Stimulated activated CD4-positive, alpha-beta T cell treated with anti-CD3 and anti-CD28 coated beads, Interleukin-1b, Interleukin-23, amount 100 ng/mL, for 4 hours (primary cell): ENCODE measurements at places on chromosomes 4 and X.

DNA sequence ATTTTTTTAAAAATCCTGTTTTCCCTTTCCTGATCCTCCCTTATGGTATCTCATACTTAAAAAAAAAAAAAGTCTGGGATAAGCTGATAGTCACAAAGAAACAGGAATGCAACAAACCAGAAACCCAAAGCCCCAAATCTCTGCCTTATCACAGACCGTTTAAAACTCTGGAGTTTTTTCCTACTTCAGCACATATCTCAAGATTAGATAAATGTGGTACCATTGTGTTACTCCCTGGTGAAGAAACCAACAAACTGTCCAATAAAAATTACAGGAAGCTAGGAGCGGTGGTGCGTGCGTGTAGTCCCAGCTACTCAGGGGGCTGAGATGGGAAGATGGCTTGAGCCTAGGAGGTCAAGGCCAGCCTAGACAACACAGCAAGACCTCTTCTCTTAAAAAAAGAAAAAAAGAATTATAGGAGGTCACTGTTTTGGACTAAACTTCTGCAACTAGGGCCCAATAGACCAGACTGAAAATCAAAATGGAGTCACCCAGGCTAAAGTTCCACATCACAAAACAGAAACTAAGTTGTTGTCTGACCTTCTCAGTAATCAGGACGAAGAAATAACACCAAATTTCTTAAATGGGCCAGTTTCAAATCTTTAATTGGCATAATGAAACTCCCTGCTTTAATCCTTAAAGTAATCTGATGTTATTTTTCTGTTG is 51.9 kb downstream of the RBM47 start:
- no peak for DNase-seq

GRCh38 chr4:8419222-8420041 is 21.1 kb downstream of the ACOX3 start:
- no peak for DNase-seq

GRCh38 chr4:113708250-113708649 is 53.3 kb downstream of the CAMK2D start:
- no peak for DNase-seq

GRCh38 chr4:139279760-139280620 is at the start of gene MGARP:
MGARP (minus strand) TSS chr4:139280225; CDS start chr4:139280158, 67 bp downstream.
- DNase-seq: no peak

- DNase-seq: no peak
These were observed 200.2 kb upstream of the FAM241A start for GRCh38 chr4:111945014-111945413.

- DNase-seq: no peak
These were observed 319 bp upstream of the MAGEH1 start for GRCh38 chrX:55451626-55451989.

GRCh38 chr4:164058776-164059445 is 564.4 kb downstream of the TMA16 start:
- no peak for DNase-seq

DNA sequence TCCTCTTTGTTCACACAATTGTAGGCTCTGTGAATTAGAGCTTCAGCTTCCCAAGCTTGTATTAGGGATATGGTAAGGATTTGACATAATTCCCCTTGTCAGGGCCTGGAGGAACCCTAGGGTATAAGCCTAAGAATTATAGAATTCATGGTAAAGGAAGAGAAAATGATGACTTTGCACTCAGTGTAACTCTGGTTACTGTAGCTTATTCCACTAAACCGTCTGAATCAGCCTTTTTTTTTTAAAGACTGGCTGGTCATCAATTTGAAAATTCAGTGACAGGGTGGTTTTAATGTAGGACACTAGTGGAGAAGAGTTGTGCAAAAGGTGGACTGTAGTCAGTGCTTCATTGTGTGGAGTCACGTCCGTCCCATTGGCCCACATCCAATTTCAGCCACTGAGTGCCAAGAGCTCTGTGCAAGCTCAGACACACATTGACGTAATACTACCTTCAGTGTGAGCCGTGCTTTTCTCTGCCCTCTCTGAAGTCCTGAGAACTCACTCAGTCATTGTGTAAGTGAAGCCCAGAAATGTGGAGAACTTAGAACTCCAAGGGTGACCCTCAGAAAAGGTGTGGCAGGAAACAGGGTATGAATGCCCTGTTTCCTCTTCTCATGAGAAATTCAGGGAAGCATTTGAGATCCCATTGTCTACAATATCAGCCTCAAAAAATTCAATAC is 449.8 kb downstream of the C4orf33 start:
- DNase-seq: no peak
